Hematopoietic multipotent progenitor cell treated with erythropoietin and hydrocortisone succinate and interleukin-3 and kit ligand, for 6 days (in vitro differentiated cells): ENCODE measurements at places on chromosomes 1 and 21.

DNA sequence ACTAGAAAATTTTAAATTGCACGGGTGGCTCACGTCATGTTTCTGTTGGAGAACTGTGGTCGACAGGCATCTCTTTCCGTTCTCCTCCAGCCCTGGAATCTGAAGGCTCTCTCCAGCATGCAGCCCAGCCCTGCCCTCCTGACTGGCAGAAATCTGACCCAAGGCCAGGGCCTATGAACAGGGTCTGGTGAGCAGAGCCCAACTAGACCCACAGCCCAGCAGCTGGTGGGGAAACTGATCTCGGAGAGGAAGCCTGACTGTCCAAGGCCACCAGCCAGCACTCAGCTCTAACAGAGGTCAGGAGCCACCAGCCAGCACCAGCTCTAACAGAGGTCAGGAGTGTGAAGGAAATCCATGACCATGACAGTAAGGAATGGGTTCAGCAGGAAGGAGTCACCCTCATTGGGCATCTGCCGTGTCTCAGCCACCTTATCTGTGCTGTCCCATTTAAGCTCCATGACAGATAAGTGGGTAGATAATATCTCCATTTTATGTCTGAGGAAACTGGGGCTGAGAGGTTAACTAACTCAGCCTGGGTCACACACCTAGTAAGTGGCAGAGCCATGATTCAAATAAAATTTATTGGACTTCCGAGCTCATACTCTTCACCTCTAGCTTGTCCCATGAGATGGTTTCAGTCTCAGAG lies 20.2 kb upstream of the PKP1 start:
- DNase-seq: no peak

DNA sequence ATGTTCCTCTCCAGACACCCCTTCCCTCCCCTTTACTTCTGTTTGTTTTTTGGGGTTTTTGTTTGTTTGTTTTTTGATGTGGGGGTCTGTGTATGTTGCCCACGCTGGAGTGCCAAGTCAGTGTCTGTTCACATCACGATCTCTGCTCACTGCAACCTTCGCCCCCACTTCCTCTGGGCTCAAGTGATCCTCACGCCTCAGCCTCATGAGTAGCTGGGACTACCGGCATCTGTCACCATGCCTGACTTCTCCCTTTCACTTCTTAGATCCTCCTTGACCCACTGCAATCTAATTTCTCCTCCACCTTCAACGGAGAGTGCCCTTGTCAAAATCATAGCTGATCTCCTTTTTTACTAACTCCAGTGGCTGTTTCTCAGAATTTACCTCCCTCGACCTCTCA lies 100.7 kb upstream of the KIF26B start:
- DNase-seq: no peak

DNA sequence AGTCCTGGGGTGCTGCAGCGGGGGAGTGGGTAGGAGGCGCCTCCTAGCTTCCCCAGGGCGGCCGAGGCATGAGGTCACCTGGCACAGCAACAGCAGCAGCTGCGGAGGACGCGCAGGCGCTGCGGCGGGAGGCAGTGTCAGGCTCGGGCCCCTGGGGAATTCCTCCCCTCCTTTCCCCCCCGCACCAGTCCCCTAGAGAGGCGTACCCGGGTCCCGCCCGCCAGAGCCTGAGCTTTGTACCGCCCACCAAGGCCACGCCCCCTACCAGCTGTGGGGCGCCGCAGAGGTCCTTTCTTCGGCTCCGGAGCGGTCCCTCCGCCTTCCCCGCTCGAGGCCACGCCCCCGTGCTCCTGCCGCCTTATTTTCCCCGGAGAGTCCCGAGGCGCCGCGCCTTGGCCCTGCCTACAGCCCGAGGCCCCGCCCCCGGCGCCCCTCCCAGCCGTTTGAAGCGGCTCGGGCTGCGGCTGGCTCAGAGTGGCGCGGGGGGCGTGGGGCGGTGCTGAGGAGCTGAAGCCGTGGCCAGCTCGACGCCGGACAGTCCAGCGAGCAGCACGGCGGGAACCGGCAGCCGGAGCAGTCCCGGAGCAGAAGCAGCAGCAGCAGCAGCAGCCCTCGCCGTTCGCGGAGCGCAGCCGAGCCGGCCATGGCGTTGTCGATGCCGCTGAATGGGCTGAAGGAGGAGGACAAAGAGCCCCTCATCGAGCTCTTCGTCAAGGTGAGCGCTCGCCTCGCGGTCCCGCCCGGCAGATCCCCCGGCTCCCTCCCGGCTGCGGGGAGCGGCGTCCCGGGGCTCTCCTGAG lies at the start of gene CLIC4:
Gene CLIC4 (plus strand): TSS at position 537 of the 800 bp plus-strand sequence. CDS start 107 bp downstream, at position 644.
- DNase-seq: peak; percentile 99

DNA sequence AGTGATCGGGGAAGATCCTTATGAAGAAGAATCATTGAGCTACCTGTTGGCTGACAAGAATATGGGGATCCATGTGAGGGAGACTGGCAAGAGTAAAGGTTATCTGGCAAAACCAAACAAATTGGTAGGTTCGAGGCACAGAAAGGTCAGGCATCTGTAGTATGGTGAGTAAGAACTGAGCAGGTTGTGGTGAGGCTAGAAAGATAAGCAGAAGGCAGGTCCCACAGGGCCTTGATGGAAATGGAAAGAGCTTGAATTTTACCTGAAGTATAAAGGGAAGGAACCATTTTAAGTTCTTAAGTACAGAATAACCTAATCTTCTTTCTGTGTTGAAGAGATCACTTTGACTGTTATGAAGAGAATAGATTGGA lies 11.1 kb downstream of the PTPRC start:
- peak; percentile 59 for DNase-seq

DNA sequence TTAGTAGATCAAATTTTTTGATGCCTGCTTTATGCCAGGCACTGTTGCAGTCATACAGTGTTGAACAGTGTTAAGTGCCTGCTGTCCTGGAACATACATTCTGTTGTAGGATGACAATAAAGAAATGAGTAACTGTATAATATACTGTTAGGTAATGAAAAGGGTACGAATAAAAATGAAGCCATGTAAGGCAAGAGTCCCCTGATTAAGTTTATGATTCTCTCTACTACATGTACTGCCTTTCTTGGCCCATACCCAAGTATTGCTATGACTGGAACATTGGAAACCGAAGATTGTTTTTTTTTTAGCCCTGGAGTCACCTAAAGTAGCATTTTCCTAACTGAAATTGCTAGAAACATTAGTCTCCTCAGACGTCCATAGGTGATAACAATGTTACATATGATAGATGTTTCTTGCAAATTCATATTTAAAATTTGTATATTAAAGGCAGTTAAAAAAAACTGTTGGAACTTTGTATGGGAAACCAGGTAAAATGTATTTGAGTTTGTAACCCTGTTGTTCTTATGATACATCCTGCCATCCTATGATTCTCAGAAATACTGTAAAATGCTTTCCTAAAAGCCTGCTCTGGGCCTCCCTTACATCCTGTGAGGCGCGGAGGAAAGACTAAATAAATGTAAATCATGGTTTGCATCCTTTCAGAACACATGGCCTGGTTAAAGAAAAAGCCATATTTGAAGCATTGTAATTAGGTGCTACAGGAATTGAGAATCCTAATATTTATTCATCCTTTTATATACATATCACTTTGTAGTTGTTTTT lies 5.8 kb downstream of the ATP5PB start:
- DNase-seq: no peak

DNA sequence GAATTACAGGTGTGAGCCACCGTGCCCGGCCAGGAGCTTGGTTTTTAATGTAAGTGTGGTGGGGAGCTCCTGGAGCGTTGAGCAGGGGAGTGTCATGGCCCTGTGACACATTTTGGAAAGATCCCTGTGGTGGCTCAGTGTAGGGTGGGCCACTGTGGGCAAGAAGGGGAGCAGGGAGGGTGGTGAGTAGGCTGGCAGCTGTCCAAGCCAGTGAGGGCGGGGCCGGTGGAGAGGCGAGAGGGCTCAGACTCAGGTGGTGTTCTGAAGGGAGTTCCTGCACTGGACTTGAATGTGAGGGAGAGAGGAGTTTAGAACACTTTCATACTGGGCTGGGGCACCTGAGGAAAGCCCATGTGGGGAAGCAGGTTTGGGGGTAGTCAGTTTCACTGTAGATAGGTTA lies 3.1 kb upstream of the EVA1B start:
- DNase-seq: peak; percentile 64
